ENCODE measurements at places on chromosomes 5 and 9. TPM values are rescaled to one million over a fixed set of nuclear protein-coding genes. Genes with fewer than 3 reads are reported as not detected.

GRM6 gene
- not detected for total RNA-seq

ADRB2 gene
- total RNA-seq, result 0.21 TPM

SNX30 gene
- total RNA-seq, result 2.4 TPM

SPINK1 gene
- total RNA-seq, result not detected

BARHL1 gene
- total RNA-seq, result not detected

Data from activated T-helper 2 cell treated with anti-CD3 and anti-CD28 coated beads, Interferon-gamma antibody, Interleukin-2, Interleukin-4, amounts not matched to agents 10 μg/mL and 5 μg/mL and 100 μg/mL, durations not matched to agents 14 hours and 24 hours and 36 hours (primary cell).